ENCODE measurements at places on chromosomes 12 and 14.

DNA sequence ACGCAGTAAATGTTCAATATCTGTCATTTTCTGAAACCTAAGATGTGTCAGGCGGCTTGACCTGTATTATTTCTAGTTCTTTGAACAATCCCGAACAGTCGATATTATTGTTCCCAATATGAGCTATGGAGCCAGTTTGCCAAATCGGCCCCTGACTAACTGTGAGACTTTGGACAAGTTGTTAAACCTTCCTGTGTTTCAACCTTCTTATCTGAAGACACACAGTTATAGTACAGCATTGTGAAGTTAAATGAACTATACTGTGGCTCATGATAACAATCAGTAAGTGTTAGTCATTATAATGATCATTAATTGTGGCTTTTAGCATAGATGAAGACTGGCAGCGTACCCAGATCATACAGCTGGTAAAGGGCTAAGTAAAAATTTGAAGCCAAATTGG is 23.4 kb downstream of the DDX47 start:
- DNase-seq = no peak

GRCh38 chr12:123960029-123960735 is 12.4 kb downstream of the CCDC92 start:
- DNase-seq = no peak

GRCh38 chr14:37088356-37089215 is 83.8 kb downstream of the SLC25A21 start:
- DNase-seq = no peak

GRCh38 chr14:64778104-64778754 is 74.0 kb downstream of the PLEKHG3 start:
- DNase-seq = no peak

Measured in hematopoietic multipotent progenitor cell treated with erythropoietin and hydrocortisone succinate and interleukin-3 and kit ligand, for 8 days (in vitro differentiated cells).